Activated T-cell treated with anti-CD3 and anti-CD28 coated beads, Interleukin-2, amount 50 U/mL, for 24 hours (primary cell): ENCODE measurements at places on chromosomes 6 and 20.

- H3K27me3 ChIP-seq, result no peaks in the 10 kb centered on the region
- no peaks in the 10 kb centered on the region for H3K4me1 ChIP-seq
- peaks cover 76% of the 10 kb centered on the region for H3K36me3 ChIP-seq
- DNase-seq, result no peak
Measured at GRCh38 chr20:16368645-16369292, 204.5 kb downstream of the KIF16B start.

GRCh38 chr20:38453941-38454340 lies 18.7 kb upstream of the RALGAPB start:
- no peaks in the 10 kb centered on the region for H3K27me3 ChIP-seq
- H3K36me3 ChIP-seq, result peaks cover 25% of the 10 kb centered on the region
- DNase-seq, result no peak
- no peak overlapping the region for H3K4me3 ChIP-seq
- no peak overlapping the region for H3K27ac ChIP-seq

- H3K27ac ChIP-seq, result no peak overlapping the region
- no peak overlapping the region for H3K4me3 ChIP-seq
- H3K36me3 ChIP-seq, result peaks cover 60% of the 10 kb centered on the region
- peak; percentile 32 for DNase-seq
Measured at GRCh38 chr20:63939061-63939935, 16.9 kb downstream of the UCKL1 start.

- H3K27ac ChIP-seq, result no peak overlapping the region
- peaks cover 18% of the 10 kb centered on the region for H3K27me3 ChIP-seq
- no peaks in the 10 kb centered on the region for H3K36me3 ChIP-seq
- no peak for DNase-seq
- H3K4me1 ChIP-seq, result peaks cover 5% of the 10 kb centered on the region
Measured at GRCh38 chr20:61803416-61803914, 262.2 kb downstream of the TAF4 start.

GRCh38 chr6:100001915-100002388 lies 7.9 kb upstream of the MCHR2 start:
- H3K27me3 ChIP-seq, result peaks cover 30% of the 10 kb centered on the region
- DNase-seq, result peak; percentile 44
- no peaks in the 10 kb centered on the region for H3K4me1 ChIP-seq
- H3K4me3 ChIP-seq, result no peak overlapping the region

GRCh38 chr20:45090481-45090880 lies 10.4 kb downstream of the KCNS1 start:
- H3K36me3 ChIP-seq, result peaks cover 54% of the 10 kb centered on the region
- H3K27ac ChIP-seq, result peak overlapping the region; percentile 18
- no peak for DNase-seq
- peaks cover 3% of the 10 kb centered on the region for H3K4me1 ChIP-seq

DNA sequence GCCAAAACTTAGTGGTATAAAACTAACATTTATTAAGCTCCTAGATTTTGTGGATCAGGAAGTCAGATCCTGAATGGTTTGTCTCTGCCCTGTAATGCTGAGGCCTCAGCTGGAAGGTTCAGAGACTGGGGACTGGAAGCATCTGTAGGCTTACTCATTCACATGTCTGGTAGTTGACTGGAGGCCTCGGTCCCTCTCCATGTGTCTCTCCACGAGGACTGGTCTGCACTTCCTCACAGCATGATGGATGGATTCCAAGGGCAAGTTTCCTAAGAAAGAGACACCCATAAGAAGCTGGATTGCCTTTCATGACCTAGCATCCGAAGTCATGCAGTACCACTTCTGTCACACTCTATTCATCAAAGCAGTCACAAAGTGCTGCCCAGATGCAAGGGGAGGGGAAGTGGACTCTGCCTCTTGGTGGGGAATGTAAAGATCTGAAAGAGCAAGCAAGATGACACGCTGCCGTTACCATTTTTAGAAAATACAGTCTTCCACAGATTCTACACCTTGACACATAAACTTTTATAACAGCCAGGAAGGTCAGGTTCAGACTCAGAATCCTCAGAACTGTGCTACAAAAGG lies 17.2 kb upstream of the MDGA1 start:
- no peak for DNase-seq
- H3K36me3 ChIP-seq, result no peaks in the 10 kb centered on the region
- no peaks in the 10 kb centered on the region for H3K27me3 ChIP-seq
- no peak overlapping the region for H3K27ac ChIP-seq
- peaks cover 5% of the 10 kb centered on the region for H3K4me1 ChIP-seq

DNA sequence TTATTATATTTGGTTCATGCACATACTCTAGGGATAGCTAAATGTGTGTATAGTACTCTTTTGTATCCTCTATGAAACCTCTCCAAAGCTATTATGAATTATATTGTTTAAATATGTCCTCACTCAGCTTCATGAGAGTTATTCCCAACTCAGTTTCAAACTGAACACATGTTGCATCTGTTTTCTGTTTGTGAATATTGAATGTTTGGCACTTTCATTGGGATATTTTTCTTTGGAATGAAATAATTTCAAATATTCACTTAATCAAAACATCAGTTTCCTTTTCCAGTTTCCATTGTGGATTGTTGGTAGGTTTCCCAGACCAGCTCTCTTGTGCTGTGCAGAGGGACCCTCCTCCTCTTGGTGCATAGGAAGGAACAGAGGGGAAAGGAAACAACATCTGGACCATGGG lies 46.6 kb downstream of the HDAC2 start:
- H3K4me3 ChIP-seq, result no peak overlapping the region
- peaks cover 3% of the 10 kb centered on the region for H3K27me3 ChIP-seq

DNA sequence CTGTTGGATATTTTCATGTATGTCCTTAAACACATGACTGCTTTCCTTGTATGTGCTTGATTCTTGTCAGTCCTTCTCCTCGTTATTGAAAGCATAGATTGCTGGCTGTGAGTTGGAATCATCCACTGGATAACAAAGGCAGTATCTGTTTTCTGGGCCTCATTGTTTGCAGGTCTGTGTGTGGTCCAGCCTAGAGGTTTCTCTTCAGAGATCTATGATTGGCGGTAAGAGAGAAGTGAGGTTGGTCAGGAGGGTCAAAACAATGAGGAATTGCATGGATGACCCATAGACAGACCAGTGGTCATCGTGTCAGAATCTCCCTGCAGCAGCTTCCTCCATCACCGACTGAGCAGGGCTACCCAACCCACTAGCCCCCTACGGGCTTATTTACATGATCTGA lies 915.0 kb downstream of the KIF16B start:
- no peaks in the 10 kb centered on the region for H3K4me1 ChIP-seq
- no peak overlapping the region for H3K4me3 ChIP-seq
- no peak overlapping the region for H3K27ac ChIP-seq
- no peaks in the 10 kb centered on the region for H3K36me3 ChIP-seq
- no peaks in the 10 kb centered on the region for H3K27me3 ChIP-seq
- no peak for DNase-seq

- no peaks in the 10 kb centered on the region for H3K36me3 ChIP-seq
- DNase-seq, result no peak
- H3K27ac ChIP-seq, result no peak overlapping the region
- peaks cover 41% of the 10 kb centered on the region for H3K27me3 ChIP-seq
- no peak overlapping the region for H3K4me3 ChIP-seq
- no peaks in the 10 kb centered on the region for H3K4me1 ChIP-seq
Measured at GRCh38 chr20:4546342-4546741, 175.4 kb upstream of the PRND start.

- no peak overlapping the region for H3K4me3 ChIP-seq
- no peaks in the 10 kb centered on the region for H3K4me1 ChIP-seq
- DNase-seq, result no peak
- no peak overlapping the region for H3K27ac ChIP-seq
- H3K27me3 ChIP-seq, result no peaks in the 10 kb centered on the region
Measured at GRCh38 chr6:112939563-112939962, 592.4 kb downstream of the RFPL4B start.

- peaks cover 56% of the 10 kb centered on the region for H3K4me1 ChIP-seq
- peak; percentile 92 for DNase-seq
- H3K27ac ChIP-seq, result peak overlapping the region; percentile 98
- peaks cover 85% of the 10 kb centered on the region for H3K36me3 ChIP-seq
- peak overlapping the region; percentile 99 for H3K4me3 ChIP-seq
Measured at GRCh38 chr6:30722280-30723112, 2.3 kb downstream of the TUBB start.

DNA sequence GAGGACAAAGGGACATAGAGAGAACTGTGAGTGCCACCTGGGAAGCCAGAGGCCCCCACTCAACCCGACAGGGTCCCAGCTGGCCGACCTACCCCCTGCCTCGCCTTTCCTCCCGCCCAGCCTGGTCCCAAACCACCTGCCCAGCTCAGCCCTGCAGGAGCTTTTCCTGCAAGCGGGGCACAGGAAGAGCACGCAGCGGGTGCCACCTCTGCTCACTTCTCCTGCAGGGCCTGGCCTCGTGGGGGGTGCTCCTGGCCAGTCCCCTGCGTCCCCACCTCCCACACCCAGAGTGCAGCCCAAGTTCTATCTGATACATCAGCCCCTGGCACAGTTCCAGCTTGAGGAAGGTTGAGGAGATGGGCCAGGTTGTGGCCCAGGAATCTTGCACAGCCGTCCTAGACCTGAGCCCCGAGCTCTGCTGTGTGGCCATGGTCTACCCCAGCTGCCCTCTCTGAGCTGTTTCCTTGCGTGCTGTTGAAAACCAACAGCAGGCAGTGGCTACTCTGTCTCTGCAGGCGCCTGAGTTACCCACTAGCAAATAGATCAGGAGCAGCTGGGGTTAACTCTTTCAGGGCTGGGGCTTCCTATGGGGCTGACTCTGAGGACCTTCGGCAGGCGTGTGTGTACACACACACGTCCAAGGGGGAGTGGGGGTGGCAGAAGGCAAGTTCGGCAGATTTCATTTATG lies 1.7 kb downstream of the NECAB3 start:
- no peaks in the 10 kb centered on the region for H3K27me3 ChIP-seq
- H3K36me3 ChIP-seq, result peaks cover 50% of the 10 kb centered on the region
- peaks cover 35% of the 10 kb centered on the region for H3K4me1 ChIP-seq
- peak overlapping the region; percentile 71 for H3K27ac ChIP-seq
- peak overlapping the region; percentile 80 for H3K4me3 ChIP-seq
- no peak for DNase-seq

DNA sequence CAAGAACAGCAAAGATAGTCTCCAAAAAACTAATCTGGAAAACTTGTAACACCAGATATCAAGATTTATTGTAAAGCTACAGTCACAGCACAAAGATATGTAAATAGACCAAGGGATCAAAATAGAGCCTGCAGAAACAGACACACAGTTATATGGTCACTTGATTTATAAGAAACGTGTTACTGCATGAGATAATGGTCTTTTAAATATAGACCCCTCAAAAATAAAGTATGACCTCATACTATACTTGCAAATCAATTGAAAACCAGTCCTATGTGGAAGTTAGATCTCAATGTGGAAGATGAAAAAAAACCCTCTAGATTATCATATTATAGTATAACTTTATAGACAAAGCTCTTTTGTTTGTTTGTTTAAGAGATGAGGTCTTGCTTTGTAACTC lies 247.3 kb upstream of the CNR1 start:
- H3K4me1 ChIP-seq, result no peaks in the 10 kb centered on the region
- DNase-seq, result no peak
- no peaks in the 10 kb centered on the region for H3K27me3 ChIP-seq
- H3K27ac ChIP-seq, result no peak overlapping the region
- no peak overlapping the region for H3K4me3 ChIP-seq

DNA sequence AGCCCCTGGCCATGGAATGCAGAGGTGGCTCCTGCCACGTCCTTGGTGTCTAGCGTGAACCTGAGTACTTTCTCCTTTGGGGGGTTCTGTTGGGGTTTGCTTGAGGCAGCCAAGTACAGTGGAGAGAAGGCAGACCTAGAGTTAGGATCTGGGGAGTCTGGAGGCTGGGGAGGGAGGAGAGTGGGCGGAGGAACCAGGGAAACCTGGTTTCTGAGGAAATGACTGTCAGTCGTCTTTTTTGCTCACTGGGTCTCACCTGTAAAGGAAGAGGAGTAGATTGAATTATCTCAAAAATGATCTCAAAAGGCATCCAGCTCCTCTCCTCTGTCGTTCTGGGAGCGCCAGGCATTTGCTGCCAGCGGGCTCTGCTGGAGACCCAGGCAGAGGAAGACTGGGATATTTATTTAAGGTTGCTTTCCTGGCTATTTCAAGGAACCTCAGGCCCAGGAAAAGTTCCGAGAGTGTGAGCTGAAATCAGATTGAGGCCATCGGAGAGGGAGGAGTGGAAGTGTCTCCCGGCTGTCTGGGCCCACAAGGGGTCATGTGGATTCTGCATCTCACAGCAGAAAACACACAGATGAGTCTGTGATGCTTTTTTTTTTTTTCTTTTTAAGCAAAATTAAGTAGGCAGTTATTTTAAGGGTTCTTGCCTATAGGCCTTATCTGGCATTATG lies 16.1 kb downstream of the EPB41L1 start:
- no peaks in the 10 kb centered on the region for H3K36me3 ChIP-seq
- no peak overlapping the region for H3K27ac ChIP-seq
- DNase-seq, result no peak
- no peaks in the 10 kb centered on the region for H3K27me3 ChIP-seq

GRCh38 chr20:44254073-44254472 lies 7.0 kb downstream of the GDAP1L1 start:
- H3K36me3 ChIP-seq, result no peaks in the 10 kb centered on the region
- DNase-seq, result no peak

- H3K4me1 ChIP-seq, result peaks cover 25% of the 10 kb centered on the region
- H3K4me3 ChIP-seq, result no peak overlapping the region
- no peak for DNase-seq
- H3K27me3 ChIP-seq, result no peaks in the 10 kb centered on the region
- peak overlapping the region; percentile 63 for H3K27ac ChIP-seq
- H3K36me3 ChIP-seq, result peaks cover 52% of the 10 kb centered on the region
Measured at GRCh38 chr6:111411046-111411445, 72.0 kb downstream of the REV3L start.

DNA sequence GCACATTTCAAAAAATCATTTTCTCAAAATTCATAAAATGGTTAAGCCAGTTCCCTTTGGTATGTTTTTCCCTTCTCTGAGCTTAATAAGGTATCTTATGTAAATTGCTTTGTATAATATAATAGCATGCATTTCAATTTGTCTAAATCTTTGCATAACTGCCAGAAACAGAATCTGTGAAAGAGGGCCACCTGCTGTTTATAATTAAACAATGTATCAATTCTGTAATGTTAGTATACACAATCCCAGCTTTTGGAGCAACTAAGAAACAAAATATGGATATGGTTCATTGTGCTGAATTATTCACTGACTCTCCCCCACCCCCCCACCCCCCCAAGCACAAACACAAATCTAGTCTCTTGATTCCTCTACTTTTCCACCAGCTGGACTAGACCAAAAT lies 54.8 kb downstream of the GPX5 start:
- no peaks in the 10 kb centered on the region for H3K4me1 ChIP-seq
- no peaks in the 10 kb centered on the region for H3K36me3 ChIP-seq
- peaks cover 41% of the 10 kb centered on the region for H3K27me3 ChIP-seq
- no peak for DNase-seq
- no peak overlapping the region for H3K27ac ChIP-seq
- H3K4me3 ChIP-seq, result no peak overlapping the region
